Activated CD4-positive, alpha-beta T cell treated with anti-CD3 and anti-CD28 coated beads for 1 hour (primary cell): ENCODE measurements at places on chromosomes 7 and 10.

DNA sequence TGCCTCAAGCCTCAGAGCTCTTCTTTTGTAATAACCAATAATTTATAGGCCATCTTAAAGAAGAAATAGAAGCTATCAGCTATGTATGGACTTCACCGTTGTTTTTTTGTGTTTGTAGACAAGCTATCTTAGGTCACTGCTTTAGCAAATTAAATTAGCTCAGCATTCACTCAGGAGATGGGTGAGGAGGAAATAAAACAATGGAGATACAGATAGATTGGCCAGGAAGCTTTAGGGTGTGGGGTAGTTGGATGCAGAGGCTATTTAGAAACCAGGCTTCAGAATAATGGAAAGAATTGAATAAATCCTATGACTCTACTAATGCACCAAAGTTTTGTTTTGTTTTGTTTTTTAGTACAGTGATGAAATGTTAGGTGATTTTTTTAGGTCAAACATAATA is 66.1 kb downstream of the MDFIC start:
- no peak for DNase-seq

GRCh38 chr7:141874787-141875186 is 33.5 kb upstream of the PRSS37 start:
- no peak for DNase-seq

DNA sequence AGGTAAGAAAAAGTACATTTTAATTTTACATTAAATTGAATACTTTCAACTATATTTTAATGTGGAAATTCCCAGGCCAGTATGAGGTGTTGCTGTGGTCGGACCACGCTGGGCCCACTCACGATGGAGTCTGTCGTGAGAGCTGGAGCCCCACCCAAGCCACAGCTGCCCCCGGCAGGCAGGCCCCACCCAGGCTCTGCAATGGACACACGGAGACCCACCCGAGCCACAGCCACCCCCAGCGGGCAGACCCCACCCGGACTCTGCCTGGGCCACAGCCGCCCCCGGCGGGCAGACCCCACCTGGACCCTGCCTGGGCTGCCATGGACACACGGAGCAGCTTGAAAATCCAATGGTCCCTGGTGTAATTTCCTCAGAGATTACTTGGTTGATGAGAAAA is 141.3 kb downstream of the PTPRN2 start:
- DNase-seq = no peak

DNA sequence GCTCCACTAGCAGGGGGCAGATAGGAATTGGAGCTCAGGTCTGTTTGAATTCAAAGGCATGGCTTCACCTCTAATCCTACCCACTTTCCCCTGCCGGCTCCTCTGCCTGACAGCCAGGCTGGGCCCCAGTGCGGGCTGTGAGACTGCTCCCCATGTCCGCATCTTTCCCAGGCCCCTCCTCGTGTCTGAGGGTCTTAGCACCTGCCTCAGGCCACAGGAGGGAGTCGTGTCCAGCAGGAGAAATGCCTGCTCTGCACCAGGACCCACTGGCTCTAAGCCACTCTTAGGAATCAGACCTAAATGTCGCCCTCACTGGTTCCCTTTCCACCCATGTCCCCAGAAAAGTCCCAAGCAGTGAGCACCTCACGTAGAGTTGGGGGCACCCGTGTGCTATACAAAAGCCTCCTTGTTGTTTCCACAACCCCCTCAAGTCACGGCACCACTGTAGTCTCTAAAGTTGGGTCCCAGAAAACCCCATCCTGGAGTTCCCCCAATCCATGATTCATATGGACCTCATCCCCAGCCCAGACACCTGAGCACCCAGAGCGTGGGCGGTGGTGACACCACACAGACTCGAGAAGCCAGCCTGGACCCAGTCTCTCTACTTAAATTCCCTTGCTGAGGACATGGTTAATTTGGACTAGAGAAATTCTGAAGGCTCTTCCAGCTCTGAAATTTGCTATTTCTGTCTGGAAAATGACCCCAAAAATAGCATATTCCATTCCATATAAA is 466.4 kb upstream of the ZMIZ1 start:
- DNase-seq = no peak

DNA sequence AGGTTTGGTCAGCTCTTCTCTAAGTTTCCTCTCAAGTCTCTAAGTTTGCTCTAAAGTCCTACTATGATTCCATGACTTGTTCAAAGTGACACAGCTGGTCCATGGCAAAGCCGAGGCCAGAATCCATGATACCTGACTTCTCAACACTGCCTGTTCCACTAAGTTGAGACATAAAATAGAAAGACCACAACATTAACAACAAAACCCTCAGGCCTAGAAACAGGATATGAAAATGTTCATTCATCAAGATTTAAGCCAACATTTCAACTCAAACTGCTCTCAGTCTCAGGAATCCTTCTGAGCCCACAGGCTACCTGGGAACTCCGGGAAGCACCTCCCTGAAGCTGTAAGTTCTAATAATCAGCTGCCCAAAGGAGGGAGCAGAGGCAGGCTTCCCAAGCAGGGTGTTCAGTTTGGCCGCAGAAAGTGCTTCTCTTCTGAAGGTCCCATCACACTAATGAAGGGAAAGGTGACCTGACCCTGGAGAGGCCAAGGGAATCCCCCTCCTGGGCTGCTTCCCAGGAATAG is 62.9 kb downstream of the STK17A start:
- no peak for DNase-seq
